ENCODE measurements at places on chromosomes 7 and 10.

GRCh38 chr7:130877991-130878305 lies 143.9 kb upstream of the KLF14 start:
- DNase-seq = no peak

- no peak for DNase-seq
These were observed 19.6 kb upstream of the SCIN start for GRCh38 chr7:12550956-12551355.

- no peak for DNase-seq
These were observed 246.7 kb upstream of the CTBP2 start for GRCh38 chr10:125407000-125407502.

GRCh38 chr10:119412244-119413092 lies 130.1 kb downstream of the RGS10 start:
- DNase-seq = no peak

Measured in activated naive CD4-positive, alpha-beta T cell treated with anti-CD3 and anti-CD28 coated beads for 36 hours (primary cell).